Progenitor cell of endocrine pancreas (in vitro differentiated cells): ENCODE measurements at places on chromosomes 1 and 21.

DNA sequence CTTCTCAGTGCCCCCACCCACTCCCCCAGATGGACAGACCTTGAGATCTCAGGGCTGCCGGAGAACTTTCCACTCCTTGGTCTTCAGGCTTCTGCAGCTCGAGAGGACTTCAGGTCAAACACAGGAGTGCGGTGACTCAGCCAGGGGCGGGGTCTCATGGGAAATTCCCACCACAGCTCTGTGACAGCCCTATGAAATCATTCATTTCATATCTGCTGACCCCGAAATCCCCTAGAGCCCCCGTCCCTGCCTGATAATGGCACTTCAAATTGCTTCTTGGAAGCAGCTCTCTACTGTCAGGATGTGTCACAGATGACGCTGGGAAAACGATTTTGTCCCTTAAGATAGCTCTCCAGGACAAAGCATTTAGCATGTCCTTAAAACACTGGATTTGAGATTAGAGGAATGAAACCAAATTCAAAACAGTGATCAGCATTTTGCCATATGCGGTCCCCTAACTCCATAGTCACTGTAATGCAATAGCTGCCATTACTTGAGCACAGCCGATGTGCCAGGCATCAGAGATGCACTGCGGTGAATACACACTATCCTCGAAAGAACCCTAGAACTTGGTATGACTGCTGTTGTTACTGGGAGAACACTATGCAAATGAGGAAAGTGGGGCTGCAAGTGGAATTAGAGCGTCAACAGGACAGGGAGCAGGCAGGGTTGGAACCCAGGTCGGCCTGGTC lies at the start of gene TNFRSF9:
TNFRSF9 (minus strand) TSS at position 95 of the 692 bp plus-strand sequence. CDS start 845 bp downstream, outside the sequence.
- DNase-seq = no peak

DNA sequence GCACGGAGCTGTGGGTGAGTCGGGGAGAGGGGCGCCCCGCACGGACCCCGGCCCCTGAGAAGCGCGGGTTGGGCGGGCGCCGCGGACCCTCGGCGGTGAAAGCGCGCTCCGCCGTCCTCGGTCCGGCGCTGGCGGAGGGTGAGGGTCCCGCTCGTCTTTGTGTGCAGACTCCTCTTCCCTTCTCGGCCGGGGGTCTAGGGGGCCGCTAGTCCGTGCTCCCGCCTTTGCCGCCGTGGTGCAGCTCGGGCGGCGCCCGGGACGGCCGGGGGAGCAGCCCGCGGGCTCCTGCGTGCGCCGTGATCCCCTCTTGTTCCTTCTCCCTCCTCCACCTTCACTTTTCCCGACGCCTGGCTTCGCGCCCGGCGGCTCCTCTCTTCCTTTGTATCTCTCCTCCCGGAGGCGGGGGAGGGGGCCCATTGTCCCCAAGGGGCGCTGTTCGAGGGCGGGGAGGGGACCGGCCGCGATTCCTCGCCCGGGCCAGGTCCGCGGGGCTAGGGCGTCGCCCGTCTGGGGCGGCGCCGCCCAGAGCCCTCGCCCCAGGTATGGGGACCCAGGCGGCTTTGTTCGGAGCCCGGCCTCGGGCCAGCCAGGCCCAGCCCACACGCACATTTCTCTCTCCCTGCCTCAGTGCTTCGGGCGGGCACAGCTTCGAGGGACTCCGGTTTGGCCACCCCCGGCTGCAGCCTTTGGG lies 519 bp downstream of the FNBP1L start:
- DNase-seq = peak; percentile 67

DNA sequence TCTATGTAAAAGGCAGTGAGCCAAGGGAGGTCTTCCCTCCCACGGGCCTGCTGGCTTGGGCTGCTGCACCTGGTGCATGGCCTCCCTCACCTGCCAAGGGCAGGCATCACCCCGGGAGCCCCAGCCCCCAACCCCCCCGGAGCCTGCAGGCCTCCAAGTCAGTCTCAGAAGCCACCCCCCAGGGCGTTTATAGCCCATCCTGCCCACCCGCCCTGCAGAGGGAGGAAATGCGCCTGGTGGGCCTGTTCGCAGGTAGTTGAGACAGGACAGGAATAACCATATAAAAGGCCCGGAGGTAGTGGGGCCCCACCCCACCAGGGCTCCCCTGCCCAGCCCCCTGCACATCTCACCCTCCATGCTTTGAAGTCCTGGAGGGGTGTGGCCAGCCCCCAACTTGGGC lies 18.2 kb upstream of the ARF1 start:
- no peak for DNase-seq

DNA sequence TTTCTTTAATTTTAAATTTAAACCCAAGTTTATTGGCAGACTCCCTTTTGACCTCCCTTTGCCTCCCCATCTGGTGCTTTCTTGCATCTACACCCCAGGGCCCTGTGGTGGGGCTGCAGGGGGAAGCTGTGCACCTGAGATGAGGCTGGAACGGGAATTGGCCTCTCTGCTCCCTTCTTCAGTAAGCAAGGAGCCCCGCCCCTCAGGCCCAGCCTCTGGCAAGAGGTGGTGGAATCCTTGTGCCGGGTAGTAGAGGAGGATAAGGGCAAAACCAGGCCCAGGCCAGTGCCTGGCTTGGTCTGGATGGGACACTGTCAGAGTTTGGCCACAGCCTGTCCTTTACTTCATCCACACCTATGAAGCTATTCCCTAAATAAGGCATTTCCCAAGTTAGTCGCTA lies 25.1 kb downstream of the ATP8B2 start:
- DNase-seq = no peak

- no peak for DNase-seq
These were observed 10.4 kb downstream of the ITGB3BP start for GRCh38 chr1:63512584-63512983.

DNA sequence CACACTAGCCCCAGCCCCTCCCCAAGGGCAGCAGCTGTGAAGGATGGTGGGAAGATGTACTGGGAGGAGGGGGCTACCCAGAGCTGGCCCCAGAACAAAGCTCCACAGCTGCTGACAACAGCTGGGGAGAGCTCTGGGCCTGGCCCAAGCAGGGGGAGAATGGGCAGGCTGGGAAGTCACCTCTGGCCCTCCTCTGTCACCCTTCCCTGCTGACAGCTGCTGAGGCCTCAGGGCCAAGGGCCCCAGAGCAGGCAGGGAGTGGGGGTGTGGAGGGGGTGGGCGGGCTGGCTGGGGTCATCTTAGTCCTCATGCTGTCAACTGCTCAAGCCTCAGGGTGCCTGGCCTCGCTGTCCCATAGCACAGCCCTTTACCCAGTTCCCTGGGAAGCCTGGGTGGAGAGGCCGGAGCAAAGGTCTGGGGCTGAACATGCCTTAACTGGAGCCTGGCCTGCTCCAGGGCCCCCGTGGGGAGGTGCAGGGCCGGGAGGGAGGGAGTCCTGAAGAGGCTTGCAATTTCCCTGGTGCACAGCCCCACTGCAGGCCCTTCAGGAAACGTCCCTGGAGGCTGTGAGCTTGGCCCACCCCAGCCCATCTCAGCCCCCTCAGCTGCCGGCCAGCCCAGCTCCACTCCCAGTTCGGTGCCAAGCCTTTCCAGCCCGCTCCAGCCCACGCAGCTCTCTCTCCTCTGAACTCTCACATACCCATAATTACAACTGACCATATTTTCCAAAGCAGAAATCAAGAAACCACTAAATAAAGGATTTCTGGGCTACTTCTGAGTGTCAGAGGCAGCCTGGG lies 25.7 kb downstream of the HSPG2 start:
- DNase-seq = no peak

GRCh38 chr1:150365941-150366340 lies 2.0 kb downstream of the RPRD2 start:
- no peak for DNase-seq

DNA sequence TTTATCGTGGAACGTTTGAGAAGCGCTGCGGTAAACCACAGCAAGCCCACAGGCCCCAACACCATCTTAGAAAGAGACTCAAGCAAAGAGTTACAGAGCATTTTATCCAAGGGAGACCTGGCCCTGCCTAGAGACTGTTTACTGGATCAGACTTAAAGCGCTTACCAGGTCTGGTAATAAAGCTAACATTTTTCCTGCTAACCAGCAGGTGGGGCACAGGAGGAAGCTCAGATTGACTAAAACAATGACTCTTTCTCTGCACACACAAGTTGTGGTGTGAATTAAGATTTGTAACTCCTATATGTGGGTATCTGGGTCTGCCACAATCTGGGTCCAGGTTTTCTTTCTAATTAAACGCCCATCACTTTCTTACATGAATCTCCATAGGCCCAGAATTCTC lies 136.5 kb upstream of the ETS2 start:
- DNase-seq = no peak

- DNase-seq = no peak
These were observed 71.1 kb upstream of the DIRAS3 start for GRCh38 chr1:68121536-68121935.
